ENCODE measurements at places on chromosomes 3 and 15.

- no peak for DNase-seq
Measured at GRCh38 chr15:70729164-70729563, 34.2 kb downstream of the UACA start.

- no peak for DNase-seq
Measured at GRCh38 chr3:152038490-152038889, 165.0 kb downstream of the SUCNR1 start.

- peak; percentile 49 for DNase-seq
Measured at GRCh38 chr15:63056829-63057228, 14.3 kb downstream of the TPM1 start.

GRCh38 chr3:136473716-136474326 is 223.7 kb downstream of the PCCB start:
- DNase-seq = peak; percentile 65

GRCh38 chr3:170632780-170633179 is 46.9 kb upstream of the SLC7A14 start:
- peak; percentile 23 for DNase-seq

- DNase-seq = no peak
Measured at GRCh38 chr15:66783725-66784124, 81.7 kb downstream of the SMAD6 start.

DNA sequence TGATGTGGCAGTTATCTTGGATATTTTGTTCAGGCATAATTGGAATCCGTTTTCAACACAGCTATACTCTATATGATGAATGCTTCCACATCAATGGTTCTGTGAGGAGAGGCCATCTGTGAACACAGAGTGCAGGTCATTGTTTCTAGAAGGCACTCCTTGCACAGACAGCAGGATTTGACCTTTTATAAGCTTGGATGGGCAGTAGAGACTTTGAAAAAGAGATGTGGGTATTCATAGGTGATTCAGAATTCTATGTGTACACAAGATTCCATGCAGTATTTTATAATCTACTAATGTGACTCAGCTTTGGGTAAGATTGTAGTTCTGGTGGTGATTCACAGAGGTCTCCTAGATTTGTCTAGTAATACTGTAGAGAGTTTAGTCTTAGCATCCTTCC is 12.5 kb downstream of the ARPP21 start:
- DNase-seq = peak; percentile 67

GRCh38 chr15:67150023-67150860 is 84.8 kb downstream of the SMAD3 start:
- peak; percentile 99 for DNase-seq

GRCh38 chr3:69058180-69058946 is 6.2 kb upstream of the TMF1 start:
- DNase-seq = no peak

- DNase-seq = no peak
Measured at GRCh38 chr15:90422043-90422442, 34.0 kb downstream of the IQGAP1 start.

DNA sequence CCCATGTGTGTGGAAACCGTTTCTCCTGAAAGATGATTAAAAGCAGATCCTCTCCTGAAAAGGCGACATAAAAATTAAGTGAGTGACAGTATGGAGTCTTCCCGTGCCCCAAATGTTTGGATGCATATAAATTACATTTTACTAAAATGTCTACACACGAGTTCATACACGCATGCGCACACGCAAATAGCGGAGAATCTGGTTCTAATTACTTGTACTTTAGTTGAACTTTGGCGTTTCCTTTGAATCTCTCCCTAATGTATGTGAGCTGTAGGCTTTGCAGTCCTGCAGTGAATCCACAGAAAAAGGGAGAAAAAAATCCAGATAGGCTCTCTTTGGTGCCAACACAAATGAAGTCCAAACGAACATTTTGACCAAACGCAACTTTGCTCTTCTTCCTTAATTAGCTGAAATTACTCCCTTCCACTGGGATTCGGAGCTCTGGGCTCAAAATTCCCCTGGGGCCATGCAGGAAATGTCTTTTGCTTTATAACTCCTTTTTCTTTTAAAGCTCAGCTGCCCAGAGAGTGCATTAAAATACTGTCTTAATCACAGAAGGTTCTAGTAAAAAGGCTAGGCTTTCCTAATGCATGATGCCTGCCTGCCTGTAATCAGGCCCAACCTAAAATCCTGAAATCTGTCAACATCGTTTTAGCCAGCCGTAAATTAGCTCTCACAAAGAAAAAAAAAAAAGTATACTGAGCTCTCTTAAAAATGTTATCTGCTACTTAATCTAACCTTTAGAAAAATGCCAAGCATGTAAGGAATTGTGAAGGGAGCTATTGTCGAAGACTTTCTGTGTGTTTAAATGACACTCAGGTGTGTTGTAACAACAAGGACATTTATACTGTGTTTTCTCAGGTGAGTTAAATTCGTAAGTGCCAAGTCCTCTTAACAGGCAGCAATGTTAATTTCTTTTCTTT is 26.2 kb downstream of the RARB start:
- DNase-seq = peak; percentile 72

DNA sequence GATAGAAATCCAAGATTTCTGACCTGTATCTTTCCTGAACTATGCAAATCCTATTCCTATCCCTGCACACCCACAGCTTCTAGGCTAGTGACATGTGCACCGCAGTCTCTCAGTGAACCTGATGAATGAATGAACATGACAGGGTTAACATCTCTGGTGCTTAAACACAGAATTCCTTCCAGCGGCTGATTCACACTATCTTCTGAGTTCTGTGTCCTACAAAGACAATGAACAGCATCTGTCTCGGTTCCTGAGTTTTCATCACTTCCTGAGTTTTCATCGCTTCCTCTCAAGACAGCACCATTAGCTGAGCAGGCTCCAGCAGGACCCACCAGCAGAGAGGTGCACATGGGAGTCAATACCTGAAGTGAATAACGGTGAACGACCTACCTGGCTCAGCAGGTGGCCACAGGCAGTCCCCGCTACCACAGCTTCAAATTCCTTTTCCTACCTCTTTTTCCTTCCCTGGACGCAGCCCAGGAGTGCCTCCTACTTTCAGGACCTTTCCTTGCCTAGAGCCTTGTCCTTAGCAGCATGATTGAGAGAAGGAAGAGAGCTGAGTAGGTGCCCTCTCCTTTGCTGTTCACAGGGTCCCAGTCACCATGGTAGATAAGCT is 113.5 kb downstream of the IGF2BP2 start:
- no peak for DNase-seq

- DNase-seq = peak; percentile 22
Measured at GRCh38 chr15:95929232-95929846, 401.2 kb upstream of the NR2F2 start.

GRCh38 chr15:38699633-38700230 is 135.1 kb upstream of the RASGRP1 start:
- DNase-seq = peak; percentile 58

DNA sequence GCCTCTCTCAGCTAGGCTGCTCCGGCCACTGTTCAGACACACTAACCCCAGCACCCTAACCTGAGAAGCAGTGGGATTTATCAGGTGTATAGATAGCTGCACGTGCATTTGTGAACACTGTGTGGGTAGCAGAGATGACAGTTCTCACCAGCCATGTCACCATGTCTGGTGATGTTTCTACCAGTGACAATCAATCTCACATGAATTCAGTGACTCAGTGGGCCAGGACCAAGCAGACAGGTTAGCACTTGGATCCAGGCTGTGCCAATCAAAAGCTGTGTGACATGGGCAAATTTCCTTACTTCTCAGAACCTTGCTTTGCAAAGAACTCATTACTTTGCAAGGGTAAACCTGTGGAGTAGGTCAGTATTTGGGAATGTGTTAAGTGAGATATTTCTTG is 65.3 kb upstream of the GATM start:
- DNase-seq = no peak

DNA sequence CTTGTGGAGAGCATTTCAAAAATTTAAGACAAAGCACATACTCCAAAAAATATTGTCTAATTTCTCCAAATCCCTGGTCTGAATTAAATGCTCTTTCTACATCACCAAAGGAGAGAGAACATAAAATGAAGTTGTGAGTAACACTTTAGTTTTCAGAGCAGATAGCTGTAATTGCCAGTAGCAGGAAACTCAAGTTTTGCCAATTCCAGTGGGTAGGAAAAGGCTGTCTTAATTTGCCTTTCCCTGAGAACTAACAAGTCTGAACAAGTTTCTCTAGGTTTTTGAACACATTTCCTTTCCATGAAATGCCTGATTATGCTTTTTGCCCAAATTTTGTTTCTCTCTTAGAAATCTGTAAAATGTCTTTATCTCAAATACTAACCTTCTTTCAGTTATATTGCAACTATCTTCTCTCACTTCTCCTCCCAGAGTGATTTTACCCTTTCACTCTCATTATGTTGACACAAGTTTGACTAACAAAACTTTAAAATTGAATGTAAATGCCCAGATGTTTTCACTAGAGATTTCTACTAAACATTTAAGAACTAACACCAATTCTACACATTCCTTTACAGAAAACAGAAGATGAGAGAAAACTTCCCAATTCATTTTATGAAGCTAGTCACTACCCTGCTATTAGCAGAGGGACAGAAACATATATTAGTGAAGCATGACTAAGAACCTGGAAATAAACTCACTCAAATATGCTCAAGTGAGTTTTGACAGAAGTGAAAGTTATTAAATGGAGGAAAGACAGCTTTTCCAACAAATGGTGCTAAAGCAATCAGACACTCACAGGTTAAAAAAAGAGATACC is 38.4 kb downstream of the RFX7 start:
- peak; percentile 50 for DNase-seq

DNA sequence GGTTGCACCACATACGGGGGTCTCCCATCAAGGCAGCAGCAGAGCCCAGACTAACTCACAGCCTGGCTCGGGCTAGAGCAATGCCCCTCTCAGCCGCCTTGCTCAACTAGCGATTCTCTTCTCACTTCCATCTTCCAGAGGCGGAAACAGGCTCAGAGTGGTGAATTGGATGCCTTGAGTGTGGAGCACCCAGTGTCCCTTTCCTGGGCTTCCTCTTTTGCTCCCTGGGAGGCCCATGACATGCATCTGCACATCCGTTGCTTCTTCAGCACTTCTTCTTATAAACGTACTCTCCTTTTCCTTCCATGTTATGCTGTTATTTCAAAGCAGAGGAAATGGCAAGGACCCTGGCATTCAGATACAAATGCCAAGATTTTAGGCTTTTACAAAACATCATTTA is 2.1 kb upstream of the IQSEC1 start:
- DNase-seq = no peak

DNA sequence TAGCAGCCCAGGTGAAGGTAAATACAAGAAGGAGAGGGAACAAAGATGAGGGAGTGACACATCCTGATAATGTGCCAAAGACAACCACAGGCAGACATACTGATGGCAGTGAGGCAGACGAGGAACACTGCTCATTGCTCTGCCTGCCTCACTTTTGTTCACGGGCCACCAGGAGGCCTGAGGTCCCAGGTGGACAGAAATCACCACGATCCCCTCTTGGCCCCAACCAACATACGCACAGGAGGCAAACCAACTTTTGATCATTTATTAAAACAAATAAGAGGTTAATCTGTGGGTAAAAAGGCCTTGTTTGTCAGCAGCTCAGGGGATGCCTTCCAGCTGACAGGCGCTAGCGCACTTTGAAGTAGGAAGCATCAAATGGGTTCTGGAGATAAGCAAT is 4.2 kb downstream of the ALG1L2 start:
- DNase-seq = no peak

DNA sequence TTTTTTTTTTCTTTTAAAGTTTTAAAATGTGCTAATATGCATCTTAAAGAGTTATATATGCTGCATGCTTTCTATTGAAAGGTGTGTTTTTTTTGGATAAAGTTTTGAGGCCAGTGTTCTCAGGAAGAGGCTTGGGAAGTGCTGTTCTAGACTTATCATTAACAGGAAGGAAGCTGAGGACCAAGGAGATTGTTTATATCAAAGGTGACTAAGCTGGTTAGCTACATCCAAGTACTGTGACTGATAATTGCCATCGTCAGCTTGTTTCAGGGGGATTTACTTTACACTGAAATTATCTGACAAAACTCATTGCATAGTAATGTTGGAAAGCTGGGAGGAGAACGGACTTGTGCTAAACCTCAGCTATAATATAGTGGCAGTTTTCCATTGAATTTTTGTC is 36.3 kb upstream of the UTS2B start:
- peak; percentile 47 for DNase-seq

DNA sequence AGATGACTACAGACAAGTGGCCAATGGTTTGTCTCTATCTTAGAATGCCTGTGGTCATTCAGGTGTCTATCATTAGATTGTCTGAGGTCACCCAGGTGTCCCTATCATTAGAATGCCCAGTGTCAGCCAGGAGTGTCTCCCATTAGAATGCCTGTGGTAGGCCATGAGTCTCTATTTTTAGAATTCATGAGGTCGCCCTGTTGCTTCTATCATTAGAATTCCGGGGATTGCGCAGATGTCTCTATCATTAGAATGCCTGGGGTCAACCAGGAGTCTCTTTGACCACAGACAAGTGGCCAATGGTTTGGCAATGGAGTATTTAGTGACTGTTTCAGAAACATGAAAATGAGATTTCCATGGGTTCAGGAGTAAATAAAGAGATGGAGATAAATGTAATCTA is 7.6 kb downstream of the RTP2 start:
- DNase-seq = peak; percentile 17

GRCh38 chr3:48601622-48601994 is 6.5 kb upstream of the COL7A1 start:
- no peak for DNase-seq

DNA sequence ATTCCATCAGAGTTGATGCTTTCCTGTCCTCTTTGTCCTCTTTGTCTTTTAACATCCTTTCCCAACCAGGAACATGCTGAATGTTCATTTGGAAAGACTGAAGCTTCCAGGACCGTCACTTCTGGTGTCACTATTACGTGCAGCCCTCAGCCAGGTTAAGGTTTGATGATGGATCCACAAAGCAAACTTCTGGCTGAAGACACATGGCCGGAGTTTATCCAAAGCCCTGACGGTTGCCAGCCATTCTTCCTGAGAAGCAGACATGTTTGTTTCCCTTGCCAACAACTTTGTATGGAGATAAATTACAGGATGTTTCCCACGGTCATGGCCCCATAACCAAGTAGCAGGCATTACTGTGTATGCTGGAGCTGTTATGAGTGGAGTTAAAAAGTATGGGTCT is 236.9 kb downstream of the THSD4 start:
- no peak for DNase-seq

DNA sequence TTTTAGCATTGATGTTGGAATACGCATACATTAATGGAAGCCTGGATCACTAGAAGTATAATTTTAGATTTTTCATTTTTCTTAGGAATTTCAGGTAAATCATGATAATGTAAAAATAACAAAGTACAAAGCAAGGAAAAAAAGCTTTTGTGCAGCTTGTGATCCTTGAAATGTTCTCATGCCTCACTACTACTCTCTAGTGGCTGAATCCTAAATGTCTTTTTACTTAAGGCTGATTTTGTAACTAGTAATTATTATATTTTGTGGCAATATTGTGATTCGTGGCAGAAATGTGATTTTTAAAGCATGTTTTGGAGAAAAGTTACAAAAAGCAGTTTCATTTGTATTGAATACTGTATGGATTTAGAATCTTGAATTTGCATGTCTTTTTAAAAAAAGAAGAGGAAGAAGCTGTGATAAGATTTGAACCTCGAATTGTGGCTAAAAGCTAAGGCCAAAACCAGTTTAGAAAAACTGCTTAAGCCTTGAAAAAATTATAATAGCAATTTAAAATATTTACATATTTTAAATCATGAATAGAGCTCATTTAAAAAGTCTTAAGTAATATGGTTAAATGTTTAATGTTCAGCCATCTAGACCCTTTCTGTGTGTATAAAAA is 39.0 kb downstream of the U2SURP start:
- peak; percentile 48 for DNase-seq

Data from astrocyte of the spinal cord (primary cell).